Activated naive CD4-positive, alpha-beta T cell (primary cell): ENCODE measurements at places on chromosomes 1 and 21.

- DNase-seq, result no peak
Observed at GRCh38 chr1:194133152-194133551, 946.7 kb upstream of the B3GALT2 start.

GRCh38 chr1:180181996-180182642 is 27.4 kb downstream of the QSOX1 start:
- DNase-seq, result no peak

DNA sequence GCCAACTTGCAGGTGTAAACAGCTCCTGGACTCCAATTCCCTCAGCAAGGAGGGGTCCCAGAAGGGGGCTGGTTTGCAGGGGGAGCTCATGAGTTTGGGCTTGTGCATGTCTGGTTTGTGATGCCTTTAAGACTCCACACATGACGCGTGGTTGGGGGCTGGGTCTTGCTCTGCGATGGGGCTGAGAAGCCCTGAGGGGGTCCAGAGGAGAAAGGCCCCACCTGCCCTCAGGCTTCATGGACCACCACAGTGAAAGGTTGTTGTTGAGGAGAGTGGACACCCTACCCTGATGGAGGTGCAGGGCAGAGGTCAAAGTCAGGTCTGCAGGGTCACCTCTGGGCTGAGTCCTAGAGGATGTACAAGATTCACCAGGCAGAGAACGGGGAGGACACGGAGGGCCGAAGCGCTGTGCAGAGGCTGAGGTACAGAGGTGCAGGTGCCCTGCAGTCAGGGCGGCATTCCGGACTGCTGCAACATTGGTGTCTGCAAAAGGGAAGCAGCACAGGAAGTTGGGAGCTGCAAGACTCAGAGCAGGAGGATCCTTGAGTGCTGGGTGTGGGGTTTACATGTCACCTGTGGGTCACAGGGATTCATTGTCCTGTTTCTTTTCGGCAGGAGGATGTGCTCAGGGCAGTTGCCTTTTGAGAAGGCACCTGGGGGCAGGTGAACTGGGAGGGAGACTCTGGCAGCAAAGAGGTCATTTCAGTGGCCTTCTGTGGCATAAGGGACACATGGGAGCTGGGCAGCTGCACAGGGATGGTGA is 399.4 kb downstream of the PTPRU start:
- no peak for DNase-seq

DNA sequence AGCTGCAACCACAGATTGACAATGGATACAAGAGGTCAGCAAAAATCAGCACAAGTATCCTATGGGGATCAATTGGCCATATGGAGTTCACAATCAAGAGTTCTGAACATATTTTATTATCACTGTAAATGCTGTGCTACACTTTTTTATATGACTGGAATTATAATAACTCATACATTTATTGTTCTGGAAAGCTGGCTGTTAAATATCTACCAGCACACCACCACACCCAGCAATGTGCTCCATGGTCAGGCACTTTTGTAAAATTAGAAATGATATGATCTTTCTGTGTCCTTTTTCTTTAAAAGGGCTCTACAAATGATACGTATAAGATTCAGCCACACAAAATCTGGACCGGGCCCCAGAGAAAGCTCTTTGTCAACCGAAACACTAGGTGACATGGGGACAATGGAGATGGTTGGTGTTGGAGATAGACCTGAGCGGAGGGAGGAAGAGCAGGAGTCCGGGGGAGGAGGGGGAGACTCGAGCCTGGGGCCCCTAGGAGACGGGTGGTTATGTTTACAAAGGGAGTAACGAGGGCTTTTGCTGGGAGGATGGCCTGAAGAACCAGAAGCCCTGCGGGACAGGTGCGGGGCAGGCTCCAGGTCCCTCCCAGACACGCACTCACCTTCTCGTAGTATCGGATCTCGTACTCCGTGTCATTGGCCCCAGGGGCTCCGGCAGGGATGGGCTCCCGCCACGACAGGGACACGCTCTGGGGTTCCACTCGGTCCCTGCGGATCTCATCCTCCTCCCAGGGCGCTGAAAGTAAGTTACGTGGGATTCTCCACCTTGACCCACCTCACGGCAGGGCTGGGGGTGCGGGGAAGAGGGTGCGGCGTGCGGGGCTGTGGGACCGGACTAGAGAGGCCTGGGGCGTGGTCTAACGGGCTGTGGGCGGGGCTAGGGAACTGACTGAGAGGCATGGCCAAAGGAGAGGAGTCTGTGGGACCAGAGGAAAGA is 30.0 kb downstream of the EPHA10 start:
- DNase-seq, result no peak

- DNase-seq, result no peak
Observed at GRCh38 chr21:32955311-32956060, 70.2 kb upstream of the OLIG2 start.

DNA sequence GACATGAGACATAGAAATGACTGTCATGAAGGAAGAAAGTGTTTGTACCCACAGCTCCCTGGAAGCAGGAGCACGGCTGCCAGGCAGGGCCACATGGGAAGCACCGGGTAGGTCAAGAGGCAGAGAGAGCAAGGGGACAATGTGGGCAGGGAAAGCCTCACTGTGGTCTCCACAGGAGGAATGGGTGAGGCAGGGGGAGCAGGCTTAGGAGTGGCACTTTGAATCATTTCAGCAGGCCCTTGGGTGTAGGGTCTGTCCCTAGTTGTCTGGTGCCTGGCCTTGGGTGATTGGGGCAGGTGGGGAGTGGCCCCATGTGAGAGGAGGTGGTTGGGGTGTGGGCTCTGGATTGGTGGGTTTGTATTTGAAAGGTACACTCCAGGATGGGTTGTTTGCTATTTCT is 83.9 kb downstream of the PCBP3 start:
- DNase-seq, result no peak

GRCh38 chr1:58158506-58159433 is 387.8 kb downstream of the OMA1 start:
- no peak for DNase-seq

DNA sequence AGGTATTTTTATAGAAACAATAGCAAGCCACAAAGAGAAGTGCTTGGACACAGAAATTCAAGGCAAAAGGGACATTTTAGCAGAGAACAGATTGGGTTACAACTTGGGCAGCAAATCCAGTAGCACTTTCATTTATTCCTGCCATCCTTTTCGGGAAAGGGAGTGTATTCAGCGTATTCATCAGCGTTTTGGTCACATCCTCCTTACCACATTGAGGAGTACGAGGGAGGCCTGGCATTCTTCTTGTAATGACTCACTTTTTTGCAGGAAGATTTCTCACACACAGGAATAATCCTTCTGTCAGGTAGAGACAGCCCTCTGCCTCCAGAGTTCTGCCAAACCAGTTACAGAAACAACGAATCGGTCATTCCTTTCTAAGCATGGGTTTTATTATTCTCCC is 18.1 kb upstream of the FAM78B start:
- no peak for DNase-seq

- no peak for DNase-seq
Observed at GRCh38 chr1:26978901-26979300, 14.6 kb upstream of the TRNP1 start.

GRCh38 chr1:19730232-19730631 is 65.6 kb downstream of the HTR6 start:
- no peak for DNase-seq

DNA sequence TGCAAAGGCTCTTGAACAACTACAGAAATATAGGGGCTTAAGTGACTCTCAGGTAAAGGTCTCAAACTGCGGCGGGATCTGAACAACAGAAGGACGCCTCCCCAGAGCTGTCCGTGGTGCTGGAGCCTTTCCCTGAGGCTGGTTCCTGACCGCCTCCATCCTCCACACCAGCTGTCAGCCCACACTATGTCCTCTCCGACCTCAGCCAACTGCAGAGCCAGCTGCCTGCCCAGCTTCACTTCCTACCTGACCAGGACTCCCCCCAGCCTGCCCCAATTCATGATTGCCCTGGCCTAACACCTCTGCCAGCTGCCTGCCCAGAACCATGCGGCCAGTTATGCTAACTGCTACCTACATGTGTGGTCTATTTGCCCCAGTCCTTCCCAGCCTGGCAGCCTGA is 63.6 kb upstream of the ZC3H12A start:
- DNase-seq, result no peak

DNA sequence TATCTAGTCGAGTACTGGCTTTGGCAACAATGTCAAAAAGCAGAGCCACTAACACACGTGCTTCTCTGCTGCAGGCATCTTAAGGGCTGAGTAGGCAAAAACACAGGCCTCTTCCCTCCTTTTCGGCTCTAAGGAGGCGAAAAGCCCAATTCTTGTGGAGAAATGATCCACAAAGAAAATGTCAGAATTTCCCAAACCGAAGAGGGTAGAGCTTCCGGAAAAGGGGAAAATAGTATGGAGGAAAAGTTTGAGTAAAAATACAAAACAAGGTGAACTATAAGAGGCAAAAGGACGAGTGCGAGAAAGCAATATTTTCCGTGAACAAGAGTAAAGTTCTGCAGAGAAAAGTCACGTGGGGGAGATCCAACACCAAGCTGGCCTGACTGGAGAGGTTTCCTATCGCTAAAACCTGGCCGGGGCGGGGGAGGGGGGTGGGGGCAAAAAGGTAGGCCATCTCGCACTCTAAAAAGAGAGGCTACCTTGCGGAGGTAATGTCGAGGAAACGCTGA is 551 bp downstream of the ZRANB2 start:
- no peak for DNase-seq

DNA sequence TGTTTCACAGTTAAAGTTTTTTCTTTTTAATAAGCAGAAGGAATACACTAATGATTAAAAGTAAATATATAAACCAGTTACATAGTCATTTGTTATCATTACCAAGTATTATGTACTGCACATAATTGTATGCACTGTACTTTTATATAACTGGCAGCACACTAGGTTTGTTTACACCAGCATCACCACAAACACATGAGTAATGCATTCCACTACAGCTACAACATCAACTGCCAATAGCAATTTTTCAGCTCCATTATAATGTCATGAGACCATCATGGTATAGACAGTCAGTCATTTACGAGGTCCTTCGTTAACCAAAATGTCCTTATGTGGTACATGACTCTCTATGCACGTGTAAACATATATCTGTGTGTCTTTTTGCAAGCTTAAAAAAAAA is 35.2 kb downstream of the SCYL3 start:
- DNase-seq, result no peak

DNA sequence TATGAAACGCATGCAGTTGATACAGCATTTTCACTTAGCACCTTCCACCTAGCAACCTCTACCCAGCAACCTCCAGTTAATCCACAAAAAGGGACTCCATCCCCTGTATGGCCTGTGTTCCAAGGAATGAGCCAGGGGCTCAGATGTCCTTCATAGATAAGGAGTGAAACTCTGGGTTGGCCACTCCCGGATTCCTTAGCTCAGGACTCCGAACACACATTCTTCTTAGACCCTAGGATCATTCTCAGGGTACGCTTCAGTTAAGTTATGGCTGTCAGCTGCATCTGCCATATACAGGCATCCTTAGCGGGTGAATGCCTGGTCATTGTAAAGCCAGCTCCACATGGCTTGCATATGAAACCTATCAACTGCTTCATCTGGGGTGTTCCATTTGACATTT is 15.9 kb upstream of the IFI6 start:
- DNase-seq, result no peak

- DNase-seq, result no peak
Observed at GRCh38 chr1:13878021-13878420, 178.0 kb downstream of the PRDM2 start.

- DNase-seq, result no peak
Observed at GRCh38 chr21:41894511-41894910, 15.4 kb upstream of the PRDM15 start.

GRCh38 chr1:82044111-82044510 is 243.4 kb downstream of the ADGRL2 start:
- no peak for DNase-seq

DNA sequence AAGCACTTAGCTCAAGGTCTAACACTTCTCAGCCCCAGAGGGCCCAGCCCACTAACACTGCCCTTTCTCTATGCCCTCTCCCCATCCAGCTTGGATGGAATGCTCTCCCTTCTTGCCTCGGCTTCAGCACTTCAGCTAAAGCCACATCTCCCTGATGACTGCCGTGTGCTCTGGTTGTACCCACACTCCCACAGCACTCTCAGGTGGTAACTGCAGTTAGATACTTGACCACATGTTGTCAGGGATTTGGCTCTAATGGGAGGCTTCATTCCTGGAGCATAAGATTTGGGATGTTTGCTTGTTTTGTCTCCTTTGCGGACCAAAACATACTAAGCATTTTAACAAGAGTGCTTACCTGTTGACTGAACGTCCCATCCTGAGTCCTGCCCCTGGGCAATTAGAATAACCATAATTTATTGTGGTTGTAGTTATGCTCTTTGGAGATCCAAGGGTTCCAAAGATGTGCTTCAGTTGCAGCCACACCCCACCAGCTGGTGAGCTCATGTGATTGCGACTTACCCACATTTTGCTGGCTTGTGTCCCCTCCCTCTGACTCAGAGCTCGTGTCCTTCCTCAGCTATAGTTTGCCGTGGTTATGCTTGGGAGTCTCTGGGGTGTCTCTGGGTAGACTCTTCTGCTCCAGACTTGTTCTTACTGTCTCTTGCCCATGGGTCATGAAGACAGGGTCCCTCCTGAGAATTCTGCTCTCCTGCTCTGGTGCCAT is 7.7 kb upstream of the SLC26A9 start:
- DNase-seq, result no peak

DNA sequence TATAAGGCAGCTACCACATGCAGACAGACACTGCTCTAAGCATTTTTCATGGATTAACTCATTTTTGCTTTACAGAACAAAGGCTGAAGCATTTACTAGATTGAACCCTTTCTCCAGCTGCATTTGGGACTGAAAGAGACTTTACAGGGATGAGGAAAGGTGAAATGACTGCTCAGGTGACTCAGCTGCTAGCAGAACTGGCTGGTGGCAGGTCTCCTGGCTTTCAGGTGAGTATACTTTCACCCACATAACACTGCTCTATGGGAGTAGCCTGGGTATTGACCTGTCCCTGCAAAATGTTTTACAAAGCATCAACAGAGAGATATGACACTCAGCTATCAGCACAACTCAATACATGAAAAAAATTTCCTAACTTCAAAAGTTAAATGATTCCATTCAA is 2.6 kb upstream of the CCDC185 start:
- DNase-seq, result no peak

DNA sequence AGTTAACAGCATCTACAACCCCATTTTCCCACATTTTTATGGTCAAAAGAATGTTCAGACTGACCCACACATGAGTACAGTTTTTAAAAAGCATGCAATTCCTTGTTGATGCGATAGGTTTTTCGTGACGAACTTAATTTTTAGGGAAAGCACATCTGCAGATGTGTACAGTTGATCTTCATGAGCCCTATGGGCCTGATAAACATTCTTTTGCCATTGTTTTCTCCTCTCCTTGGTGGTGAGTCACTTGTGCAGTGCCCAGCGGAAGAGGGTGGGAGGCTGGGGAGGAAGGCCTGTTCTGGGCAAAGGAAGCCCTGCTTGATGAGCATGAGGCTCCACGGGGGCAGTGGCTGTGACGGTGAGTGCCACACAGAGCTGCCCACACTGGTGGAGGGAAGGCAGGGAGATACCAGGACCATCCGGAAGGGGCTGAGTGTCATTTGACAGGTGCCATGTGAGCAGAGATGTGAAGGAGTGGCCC is 5.3 kb downstream of the ARF1 start:
- DNase-seq, result no peak

- no peak for DNase-seq
Observed at GRCh38 chr1:184210031-184210430, 158.5 kb downstream of the TSEN15 start.

- DNase-seq, result no peak
Observed at GRCh38 chr1:53349369-53349835, 21.5 kb upstream of the LRP8 start.
